ENCODE measurements at places on chromosomes 1 and 21.

DNA sequence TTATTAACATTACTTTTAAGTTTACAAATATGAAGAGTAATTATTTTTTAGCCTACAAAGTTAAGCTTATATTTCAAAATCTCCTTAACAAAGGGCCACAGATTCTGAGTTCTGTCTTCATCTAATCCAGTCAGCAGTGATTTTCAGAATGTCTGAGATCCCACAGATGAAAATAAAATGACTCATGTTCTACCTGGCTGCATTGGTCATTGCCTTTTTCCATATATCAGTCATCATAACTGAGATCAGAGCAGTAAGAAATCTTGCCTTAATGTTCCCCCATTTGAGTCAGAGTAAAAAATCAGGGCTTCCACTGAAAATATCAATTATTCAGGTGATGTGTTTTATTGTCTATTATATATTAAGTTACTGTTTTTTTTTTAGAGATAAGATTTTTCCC is 416.1 kb downstream of the MRPL39 start:
- DNase-seq, result peak; percentile 23

GRCh38 chr1:164515711-164516331 is 43.2 kb upstream of the PBX1 start:
- DNase-seq, result no peak

- DNase-seq, result no peak
Measured at GRCh38 chr1:92837062-92837461, 5.2 kb downstream of the RPL5 start.

GRCh38 chr1:242401937-242402336 is 122.6 kb downstream of the PLD5 start:
- DNase-seq, result no peak

GRCh38 chr1:53145619-53145941 is 3.1 kb upstream of the SLC1A7 start:
- no peak for DNase-seq

- no peak for DNase-seq
Measured at GRCh38 chr1:110135246-110135645, 15.0 kb upstream of the SLC6A17 start.

DNA sequence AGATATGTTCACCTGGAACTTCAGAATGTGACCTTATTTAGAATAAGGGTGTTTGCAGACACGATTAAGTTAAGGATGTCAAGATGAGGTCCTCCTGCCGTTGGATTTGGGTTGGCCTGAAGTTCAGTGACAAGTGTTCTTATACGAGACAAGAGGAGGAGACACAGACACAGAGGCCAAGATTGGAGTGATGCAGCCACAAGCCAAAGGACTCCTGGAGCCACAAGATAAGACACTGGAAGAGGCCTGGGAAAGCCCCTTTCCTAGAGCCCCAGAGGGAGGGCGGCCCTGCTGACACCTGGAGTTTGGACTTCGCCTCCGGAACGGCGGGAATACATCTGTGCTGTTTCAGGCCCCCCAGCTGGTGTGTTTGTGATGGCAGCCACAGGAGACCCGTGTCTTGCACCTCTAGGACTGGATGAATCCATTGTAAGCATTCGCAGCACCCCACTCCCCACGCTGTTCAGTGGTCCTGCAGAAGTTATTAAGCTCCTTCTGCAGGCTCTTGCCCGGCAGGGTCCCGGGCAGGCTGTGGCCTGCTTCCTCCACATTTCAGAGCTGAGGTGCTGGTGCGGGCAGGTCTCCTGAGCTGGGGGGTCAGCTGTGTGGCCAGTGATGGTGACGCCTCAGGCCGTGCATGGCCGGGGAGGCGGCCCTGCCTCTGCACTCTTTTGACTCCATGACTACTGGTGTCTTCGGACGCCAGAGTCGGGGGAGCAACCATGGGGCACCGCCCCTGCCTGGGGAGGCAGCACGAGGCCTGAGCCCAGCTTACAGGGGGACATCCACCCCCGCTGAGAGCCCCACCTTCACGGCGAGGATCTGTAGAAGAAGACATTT is 34.6 kb downstream of the UMODL1 start:
- DNase-seq, result no peak

DNA sequence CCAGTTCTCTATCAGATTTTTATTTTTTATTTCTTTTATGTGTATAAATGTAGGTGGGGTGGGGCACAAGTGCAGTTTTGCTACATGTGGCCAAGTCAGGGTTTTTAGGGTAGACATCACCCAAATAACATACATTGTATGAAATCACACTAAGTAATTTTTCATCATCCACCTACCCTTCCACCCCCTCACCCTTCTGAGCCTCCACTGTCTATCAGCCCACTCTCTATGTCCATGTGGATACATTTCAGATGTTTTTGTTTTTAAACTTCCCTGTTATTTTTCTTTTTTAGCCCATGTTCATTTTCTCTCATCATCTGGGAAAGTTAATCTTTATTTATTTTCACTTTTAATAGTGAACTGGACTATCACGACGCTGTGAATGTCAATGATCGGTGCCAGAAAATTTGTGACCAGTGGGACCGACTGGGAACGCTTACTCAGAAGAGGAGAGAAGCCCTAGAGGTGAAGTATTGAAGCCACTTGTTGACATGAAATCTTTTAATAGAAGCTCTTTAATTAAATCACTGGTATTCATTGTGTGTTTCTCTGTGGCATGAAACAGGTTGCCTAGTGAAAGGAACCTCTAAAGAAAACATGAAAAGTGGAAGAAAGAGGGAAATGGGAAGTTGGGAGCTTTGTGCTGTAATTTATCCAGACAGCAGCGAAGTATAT is 47.6 kb upstream of the MTR start:
- DNase-seq, result no peak

GRCh38 chr21:39575775-39576174 is 37.0 kb upstream of the B3GALT5 start:
- no peak for DNase-seq

DNA sequence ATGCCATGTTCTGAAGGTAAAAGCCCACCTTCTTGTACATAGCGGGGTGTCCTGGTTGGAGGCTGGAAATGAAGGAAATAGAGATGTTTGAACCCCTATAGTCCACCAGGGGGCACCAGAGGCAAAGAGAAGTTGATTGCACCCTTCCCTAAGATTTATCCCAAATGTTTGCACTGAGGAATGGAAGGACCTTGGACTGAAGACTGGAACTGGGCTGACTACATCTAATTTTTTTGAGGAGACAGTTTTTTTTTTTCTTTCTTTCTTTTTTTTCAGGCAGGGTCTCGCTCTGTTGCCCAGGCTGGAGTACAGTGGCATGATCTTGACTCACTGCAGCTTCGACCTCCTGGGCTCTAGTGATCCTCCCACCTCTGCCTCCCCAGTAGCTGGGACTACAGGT is 55.3 kb upstream of the EIF4G3 start:
- DNase-seq, result peak; percentile 71

DNA sequence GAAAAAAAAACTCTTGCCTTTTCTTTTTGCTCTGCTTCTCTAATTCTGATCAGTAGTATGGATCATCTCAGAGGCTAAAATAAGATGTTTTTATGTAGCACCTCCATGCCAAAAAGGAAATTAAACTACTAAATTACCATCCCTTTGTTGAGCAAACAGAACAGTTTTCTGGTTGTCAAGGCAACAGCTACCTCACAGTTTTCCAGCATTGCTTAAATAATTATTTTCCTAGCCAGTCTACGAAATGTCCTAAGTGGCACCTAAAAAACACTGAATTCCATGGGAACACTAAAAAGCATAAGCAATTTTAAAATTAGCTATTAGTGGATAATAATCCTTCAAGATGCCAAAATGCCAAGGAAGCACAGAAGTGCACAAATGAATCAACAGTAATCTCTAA is 61.7 kb downstream of the ARID4B start:
- DNase-seq, result no peak

DNA sequence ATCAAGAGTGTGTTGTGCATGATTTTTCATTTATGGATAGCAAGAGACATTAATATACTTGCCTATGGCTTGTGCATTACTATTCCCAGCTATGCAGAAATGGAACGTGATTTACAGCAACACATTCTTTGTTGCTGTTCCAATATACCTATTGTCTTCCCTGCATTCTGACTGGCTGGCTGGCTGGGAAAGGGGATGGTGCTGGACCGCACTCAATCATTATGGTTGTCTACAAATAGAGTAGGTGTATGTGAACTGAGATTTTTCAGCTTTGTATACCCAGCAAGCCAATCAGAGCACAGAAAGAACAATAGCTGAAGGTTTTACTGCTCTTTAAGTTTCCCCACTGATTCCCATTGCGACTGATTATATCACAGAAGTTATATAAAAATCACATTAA is 167.5 kb downstream of the ATG4C start:
- no peak for DNase-seq

- DNase-seq, result no peak
Measured at GRCh38 chr1:64493831-64494230, 23.9 kb downstream of the CACHD1 start.

- no peak for DNase-seq
Measured at GRCh38 chr1:184888505-184888904, 85.8 kb downstream of the NIBAN1 start.

DNA sequence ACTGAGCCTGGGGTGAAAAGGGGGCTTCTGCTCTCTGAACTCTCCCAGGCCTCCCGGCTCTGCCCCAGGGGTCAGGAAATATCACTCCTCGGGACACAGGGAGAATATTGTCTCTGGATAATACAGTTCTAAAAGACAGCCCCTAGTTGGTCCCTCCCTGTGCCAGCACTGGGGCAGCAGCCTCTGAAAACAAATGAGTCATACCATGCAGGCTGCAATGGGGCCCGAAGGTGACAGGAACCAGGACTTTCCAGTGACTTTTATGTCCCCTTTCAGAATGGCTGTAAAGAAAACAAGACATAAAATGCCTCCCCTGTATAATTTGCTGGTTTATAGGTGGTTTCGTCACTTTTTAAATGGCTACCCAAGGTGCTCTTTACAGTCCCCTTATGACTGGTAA is 360.0 kb downstream of the NPHP4 start:
- DNase-seq, result no peak

DNA sequence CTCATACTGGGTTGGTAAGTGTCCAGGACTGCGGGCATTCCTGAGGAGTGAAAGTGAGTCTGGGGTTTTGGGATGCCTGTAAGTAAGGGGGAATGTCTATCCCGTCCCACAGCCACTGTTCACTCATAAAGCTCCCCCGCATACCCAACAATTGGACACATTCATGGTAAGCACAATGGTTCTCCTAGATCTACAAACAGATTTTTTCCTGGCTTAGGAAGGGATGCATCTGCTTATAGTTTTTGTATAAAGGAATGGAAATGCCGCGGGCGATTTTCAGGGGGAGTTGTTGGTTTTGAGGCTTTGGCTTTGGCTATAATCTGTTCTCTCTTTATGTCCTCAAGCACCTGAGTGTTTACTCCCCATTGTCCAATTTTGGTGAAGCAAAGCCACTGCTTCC is 7.1 kb downstream of the ERVH48-1 start:
- no peak for DNase-seq

DNA sequence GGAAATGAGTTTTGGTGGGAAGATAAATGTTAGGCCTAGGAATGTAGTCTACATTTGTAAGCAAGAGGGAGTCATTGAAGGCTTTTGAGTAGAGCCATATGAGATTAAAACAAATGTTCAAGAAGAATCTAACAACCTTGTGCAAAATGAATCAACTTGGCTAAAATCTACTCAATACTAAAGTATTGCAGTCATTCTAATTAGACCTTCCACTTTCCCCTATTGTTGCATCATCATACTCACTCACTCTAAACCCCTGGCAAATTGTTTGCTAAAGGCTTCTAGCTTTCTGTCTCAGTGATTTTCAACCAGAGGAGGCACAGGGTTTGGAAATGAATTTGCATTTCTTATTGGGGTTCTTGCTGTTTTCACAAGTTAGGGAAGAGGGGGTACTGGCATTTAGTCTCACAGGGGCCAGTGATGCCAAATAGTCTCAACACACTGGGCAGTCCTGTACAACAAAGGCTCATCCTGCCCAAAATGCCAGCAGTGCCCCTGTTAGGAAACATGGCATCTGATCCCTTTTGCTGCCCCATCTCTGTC is 85.3 kb downstream of the SEC16B start:
- no peak for DNase-seq

DNA sequence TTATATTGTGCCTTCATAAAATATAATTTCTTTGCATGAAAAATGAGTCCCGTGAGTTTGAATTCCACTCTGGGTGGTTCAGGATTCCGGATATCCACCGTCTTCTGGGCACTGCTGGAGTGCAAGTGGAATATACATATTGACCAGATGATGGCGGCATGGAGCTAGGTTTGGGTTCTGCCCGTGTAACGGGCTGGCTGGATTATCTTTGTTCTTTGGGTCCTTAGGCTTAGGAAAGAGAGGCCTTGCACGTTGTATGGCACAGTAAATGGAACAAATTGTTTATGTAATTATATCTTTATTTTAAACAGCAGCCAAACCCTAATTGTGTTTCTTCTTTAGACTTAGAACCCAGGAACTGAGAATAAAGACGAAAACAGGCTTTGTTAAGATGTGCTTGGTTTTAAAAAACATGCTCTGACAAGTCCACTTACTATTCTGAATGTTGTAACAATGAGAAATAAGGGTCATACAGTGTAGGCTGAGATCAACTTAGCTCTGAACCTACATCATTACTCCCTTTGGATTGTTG is 13.5 kb upstream of the ACBD6 start:
- peak; percentile 74 for DNase-seq

DNA sequence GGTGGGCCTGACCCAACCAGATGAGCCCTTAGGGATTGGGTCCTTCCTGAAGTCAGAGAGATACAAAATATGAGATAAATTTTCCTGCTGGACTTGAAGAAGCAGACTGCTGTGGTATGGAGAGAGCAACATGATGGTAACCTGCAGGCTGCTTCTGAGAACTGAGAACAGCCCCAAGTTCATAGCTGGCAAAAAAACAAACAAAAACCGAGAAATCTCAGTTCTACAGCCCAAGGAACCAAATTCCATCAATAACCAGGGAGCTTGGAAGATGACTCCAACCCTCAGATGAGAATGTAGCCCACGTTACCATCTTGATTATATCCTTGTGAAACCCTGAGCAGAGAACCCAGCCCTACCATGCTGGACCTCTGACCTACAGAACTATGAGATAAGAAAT is 316.2 kb downstream of the ZP4 start:
- DNase-seq, result no peak

- DNase-seq, result no peak
Measured at GRCh38 chr1:47514229-47514628, 76.4 kb downstream of the FOXD2 start.

- no peak for DNase-seq
Measured at GRCh38 chr1:50644447-50645105, 221.3 kb upstream of the DMRTA2 start.

- DNase-seq, result no peak
Measured at GRCh38 chr21:34154878-34155277, 81.5 kb downstream of the MRPS6 start.

DNA sequence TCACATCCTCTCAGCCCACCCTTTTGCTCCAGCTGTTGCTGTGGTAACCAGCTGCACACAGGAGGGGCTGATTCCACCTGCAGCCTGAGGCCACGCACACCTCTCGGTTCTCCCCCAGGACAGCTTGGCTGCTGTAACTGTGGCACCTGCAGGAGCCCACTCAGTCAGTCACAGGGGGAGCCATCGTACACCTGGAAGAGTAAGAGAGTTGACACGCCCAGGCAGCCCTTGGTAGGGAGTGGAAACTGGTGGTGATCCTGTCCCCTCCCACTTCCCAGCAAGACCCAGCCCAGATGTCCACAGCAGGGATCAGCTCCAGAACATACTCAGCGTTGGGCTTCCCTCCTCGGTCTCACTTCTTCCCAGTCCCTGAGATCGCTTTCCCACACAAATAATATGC is 32.2 kb upstream of the BACE2 start:
- no peak for DNase-seq

- no peak for DNase-seq
Measured at GRCh38 chr21:25556091-25556490, 51.2 kb downstream of the MRPL39 start.

Measured in GM13976 (cell line).